Left lung (tissue), 14 donors: ENCODE measurements at places on chromosomes 12 and 14. TPM values are rescaled to one million over a fixed set of nuclear protein-coding genes. Genes with fewer than 3 reads are reported as not detected.

Gene EXOC3L4
- polyA plus RNA-seq: 4.4 TPM

Gene NGB
- not detected for polyA plus RNA-seq

Gene SAMD4A
- 10.1 TPM for polyA plus RNA-seq

Gene NEUROD4
- polyA plus RNA-seq: 0.04 TPM
